ENCODE measurements at places on chromosomes 16 and 17. TPM values are rescaled to one million over a fixed set of nuclear protein-coding genes. Genes with fewer than 3 reads are reported as not detected.
A peak's percentile ranks its signal among the peaks of the same experiment; 100 is the strongest.

DNA sequence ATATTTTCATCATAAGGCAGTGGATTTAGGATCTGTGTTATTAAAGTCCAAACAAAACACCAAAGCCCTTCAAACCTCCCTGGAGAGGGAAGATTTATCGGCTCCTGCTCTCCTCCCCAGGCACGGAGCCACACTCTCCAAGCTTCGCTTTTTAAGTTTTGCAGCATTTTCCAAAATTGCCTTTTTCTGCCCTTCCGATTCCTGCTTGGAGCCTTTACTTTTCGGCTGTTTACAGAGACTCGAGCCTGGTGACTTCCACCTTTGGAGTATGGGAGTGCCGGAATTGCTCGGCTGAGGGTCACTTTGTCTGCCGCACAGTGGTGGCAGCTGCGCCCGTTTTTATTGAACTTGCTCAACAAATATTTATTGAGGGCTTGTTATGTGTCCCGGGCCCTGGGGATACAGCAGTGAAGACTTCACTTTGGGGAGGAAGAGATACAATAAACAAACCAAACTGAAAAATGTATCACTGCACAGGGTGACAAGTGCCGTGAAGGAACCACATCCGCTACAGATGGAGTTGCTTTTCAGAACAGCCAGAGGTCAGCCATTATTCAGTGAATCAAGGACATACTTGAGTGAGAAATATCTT is 185.5 kb downstream of the NTN1 start:
- DNase-seq, result no peak

DNA sequence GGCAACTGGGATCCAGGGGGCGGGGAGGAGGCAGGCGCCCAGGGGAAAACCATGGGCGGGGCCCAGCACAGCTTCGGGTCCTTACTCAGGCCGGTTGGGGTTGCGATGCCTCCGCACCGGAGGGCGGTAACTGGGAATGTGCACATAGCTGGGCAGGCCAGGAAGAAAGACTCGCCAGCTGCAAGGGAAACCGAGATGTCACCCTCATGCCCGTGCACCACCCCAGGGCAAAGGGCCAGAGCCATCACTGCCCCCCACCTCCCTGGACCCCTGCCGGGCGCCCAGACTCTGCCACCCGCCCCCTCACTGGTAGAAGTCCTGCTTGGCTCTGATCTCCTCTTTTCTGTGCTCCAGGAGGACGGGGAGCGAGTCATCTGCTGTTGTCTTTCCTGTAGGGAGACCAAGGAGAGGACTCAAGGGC is 6.7 kb downstream of the ALOX12B start:
- DNase-seq, result no peak

GRCh38 chr17:83110735-83111134 is 31.3 kb downstream of the METRNL start:
- DNase-seq, result peak; percentile 39

DNA sequence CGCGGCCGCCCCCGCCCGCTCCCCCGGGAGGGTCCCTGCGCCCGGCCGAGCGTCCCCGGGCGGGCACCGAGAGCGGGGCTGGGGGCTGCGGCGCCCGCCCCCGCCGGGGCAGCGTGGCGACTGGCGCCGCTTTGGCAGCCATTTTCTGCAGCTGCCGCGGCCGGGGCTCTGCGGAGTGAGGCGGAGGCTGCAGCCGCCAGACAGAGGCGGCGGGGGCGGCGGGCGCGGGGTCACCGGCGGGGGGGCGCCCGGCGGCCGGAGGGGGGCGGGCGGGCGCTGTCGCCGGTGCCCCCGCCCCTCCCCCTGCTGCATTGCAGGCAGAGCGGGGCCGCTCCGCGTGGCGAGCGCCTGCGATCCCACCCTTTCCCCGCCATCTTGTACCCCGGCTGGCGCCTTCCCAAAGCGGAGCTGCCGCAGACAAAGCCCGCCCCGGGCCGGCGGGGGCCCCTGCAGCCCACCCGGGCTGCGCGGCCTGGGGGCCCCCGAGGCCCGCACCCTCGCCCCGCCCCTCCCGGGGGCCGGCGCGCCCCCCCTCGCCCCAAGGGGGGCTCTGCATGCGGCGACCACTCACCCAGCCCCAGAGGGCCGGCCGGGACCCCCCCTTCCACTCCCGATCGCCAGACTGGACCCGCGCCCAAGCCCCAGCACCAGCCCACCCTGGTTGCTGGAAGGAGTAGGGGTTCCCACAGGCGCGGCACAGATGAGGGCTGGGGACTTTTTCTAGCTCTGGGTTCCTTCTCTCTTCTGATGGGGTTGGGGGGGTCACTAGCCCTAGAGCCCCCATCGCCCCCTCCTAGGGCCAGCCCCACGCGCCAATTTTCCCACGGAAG is 16.6 kb upstream of the CBX8 start:
- DNase-seq, result peak; percentile 41

DNA sequence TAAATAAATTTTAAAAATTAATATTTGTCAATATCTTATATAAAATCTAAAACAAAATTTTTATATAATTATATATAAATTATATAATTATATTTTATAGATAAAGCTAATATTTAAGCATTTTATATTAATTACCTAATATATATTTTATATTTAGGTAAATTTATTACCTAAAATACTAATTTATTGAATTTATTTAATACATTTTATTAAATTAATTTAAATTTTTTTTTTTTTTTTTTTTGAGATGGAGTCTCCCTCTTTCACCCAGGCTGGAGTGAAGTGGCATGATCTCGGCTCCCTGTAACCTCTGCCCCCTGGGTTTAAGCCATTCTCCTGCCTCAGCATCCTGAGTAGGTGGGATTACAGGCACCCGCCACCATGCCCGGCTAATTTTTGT is 22.4 kb downstream of the ATAD5 start:
- DNase-seq, result no peak

DNA sequence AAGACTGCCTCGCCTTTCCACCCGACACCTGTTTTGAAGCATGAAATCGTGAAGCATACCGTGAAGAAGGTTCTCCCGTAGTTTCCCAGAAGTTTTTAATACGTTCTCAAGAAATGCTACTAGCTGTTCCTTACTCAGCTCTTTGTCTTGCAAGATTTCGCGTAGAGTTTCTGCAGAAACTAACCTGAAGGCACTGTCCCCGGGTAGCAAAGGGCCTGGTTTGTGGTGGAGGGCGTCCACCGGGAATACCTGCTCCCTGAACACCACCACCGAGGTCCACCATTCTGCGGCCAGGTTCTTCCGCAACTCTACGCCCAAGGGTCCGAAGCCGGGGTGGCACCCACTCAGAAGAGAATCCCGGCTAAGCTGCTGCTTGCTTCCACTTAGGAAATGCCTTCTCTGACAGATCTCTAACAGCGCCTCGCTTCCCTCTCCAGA is 487 bp downstream of the POLG2 start:
- DNase-seq, result no peak

Gene PLLP
- total RNA-seq, result not detected

- peak; percentile 88 for DNase-seq
Observed at GRCh38 chr17:30550512-30551273, 73.5 kb downstream of the GOSR1 start.

Gene CEP295NL
- 0.67 TPM for total RNA-seq

Gene TM4SF5
- not detected for total RNA-seq

GRCh38 chr16:11078812-11079459 is 134.6 kb downstream of the CLEC16A start:
- DNase-seq, result peak; percentile 82

- DNase-seq, result no peak
Observed at GRCh38 chr16:75774197-75774596, 47.9 kb upstream of the CPHXL start.

- DNase-seq, result no peak
Observed at GRCh38 chr17:63482509-63482908, 5.6 kb downstream of the ACE start.

DNA sequence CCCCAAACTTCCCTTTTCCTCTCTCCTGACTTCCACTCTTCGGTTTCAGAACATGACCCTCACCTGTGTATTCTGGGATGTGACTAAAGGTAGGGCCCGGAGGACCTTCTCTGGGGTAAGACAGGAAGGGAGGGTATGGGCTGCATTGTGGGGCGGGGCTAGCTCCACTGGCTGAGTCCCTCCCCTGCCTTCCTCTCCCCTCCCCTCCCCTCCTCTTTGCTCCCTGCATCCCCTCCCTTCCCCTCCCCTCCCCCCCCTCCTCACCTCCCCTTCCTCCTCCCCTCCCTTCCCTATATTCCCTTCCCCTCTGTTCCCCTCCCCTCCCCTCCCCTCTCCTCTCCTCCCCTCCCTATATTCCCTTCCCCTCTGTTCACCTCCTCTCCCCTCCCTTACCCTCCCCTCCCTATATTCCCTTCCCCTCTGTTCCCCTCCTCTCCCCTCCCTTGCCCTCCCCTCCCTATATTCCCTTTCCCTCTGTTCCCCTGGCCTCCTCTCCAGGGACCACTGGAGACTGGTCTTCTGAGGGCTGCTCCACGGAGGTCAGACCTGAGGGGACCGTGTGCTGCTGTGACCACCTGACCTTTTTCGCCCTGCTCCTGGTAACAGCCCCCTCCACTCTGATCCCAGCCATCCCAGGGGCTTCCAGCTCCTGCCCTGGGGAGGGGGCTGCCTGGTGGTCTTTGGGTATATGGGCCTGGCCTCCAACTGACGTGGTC is 11.8 kb downstream of the ADGRG3 start:
- DNase-seq, result no peak

DNA sequence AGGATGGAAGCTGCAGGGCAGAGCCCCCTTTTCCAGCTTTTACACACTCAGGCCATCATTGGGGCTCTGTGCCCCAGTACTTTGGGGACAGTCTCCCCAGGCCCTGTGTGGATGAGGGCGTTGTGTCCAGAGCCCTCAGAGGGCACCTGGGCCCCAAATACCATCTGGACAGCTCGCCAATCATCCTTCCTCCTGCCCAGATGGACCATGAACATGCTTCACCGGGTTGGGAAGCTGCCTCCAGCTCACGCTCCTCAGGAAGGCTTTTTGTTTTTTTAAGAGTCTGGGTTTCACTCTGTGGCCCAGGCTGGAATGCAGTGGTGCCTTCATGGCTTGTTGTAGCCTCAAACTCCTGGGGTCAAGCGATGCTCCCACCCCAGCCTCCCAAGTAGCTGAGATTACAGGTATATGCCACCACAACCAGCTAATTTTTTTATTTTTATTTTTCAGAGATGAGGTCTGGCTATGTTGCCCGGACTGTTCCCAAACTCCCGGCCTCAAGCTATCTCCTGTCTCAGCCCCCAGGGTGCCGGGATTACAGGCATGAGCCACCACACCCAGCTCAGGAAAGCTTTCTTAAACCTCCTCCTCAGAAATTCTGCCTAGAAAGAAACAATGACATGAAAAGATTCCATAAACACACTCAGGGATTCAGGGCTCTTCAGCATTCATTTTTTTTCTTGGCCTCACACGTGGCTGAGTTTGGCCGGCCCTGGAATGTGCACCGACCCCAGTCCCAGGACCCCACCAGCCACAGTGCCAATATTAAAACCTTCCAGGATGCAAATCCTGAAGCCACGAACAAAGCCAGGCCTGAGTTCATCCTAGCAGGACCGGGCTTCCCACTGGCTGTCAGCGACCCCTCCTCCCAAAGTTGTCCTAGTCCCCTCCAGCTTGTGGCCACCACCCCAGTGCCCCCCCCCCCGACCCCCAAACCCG is 27.4 kb upstream of the ZNF423 start:
- DNase-seq, result no peak

GRCh38 chr16:73171380-73171779 is 123.5 kb upstream of the ZFHX3 start:
- DNase-seq, result no peak

Gene MNT
- total RNA-seq, result 0.07 TPM

GRCh38 chr16:3759736-3760135 is 42.4 kb upstream of the TRAP1 start:
- no peak for DNase-seq

Gene TEX19
- 2.3 TPM for total RNA-seq

Data from MG63 (cell line).